ENCODE measurements at places on chromosomes 7 and 10.

DNA sequence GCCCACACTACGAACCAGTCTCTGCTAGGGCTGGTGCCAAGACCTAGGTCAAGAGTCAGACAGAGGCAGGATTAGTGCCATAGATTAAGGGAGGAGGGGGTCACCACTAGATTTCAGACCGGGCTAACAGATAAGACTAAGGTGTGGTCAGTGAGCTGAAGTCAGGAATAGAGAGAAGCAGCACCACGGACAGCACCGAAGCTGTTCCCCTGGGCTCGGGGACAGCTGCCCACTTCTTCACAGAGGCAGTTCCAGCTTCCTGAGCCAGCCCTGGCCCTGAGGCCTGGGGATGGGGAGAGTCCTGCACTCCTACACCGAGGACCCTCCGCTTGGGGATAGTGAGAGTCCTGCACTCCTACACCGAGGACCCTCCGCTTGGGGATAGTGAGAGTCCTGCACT, 11.2 kb upstream of the JAKMIP3 start:
- no peak for DNase-seq

DNA sequence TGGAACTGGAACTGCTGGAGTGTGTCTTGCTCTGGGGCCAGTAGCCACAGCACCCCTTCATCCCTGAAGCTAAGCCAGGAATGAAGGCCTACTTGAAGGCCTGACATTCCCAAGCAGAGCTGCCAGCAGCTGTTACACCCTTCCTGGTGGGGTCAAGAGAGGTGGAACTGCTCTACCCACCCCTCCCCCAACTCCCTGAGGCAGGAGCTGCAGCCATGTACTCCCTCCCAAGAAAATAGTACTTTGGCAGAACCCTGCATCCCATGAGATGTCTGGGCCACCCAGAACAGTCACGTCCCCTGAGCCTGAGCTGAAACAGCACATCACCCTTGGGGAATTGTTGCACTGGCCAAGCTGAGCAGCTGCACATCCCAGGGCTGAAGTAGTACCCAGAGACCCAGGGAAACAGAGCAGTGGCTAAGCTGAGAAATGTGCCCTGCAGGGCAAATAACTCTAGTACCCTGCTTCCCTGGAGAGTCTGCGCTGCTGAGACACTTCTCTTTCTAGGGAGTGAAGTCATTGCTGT, 63.4 kb upstream of the PLA2G12B start:
- peak; percentile 5 for DNase-seq

GRCh38 chr10:18400906-18401245, 250.5 kb downstream of the NSUN6 start:
- DNase-seq: no peak

DNA sequence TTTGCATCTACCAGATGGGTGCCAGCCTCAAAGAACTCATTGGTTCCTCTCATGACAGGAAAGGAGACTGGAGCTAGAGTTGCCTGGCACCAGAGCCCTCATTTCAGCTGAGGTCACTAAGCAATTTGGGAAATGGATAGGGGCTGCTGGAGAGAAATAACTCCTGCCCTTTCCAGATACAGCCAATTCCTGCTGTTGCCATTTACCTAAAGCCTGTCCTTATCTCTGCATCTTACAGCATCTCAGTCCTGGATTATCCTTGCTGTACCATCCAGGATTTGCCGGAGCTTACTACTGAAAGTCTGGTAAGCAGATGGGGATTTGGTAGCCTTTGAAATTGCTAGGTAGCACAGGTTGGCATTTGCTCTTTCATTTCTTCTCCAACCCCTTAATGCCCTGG, 31.9 kb upstream of the SMKR1 start:
- DNase-seq: no peak

GRCh38 chr10:32887481-32887880, 70.5 kb downstream of the ITGB1 start:
- DNase-seq: no peak

DNA sequence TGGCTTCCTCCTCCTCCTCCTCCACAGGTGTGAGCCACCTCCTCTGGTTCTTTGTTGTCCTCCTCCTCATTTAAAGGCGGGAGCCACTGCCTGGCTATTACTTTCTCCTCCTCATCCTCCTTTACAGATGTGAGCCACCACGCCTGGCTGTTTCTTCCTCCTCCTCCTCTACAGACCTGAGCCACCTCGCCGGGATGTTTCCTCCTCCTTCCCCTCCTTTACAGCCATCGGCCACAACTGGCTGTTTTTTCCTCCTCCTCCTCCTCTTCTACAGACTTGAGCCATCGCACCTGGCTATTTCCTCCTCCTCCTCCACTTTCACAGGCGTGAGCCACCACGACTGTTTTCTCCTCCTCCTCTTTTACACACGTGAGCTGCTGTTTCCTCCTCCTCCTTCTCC, 49.0 kb upstream of the ZNF479 start:
- DNase-seq: no peak
